ENCODE measurements at places on chromosomes 6 and 20. TPM values are rescaled to one million over a fixed set of nuclear protein-coding genes. Genes with fewer than 3 reads are reported as not detected.

SDC4 gene
- 12.6 TPM for total RNA-seq

TREM1 gene
- total RNA-seq = not detected

FOXQ1 gene
- not detected for total RNA-seq

FOXP4 gene
- 1.3 TPM for total RNA-seq

BPHL gene
- total RNA-seq = 10.0 TPM

C4A gene
- total RNA-seq = 1.5 TPM

NINL gene
- total RNA-seq = 4.4 TPM

MCCD1 gene
- total RNA-seq = not detected

ADGRF1 gene
- not detected for total RNA-seq

GFOD1 gene
- 35.3 TPM for total RNA-seq

MAS1 gene
- total RNA-seq = not detected

VEGFA gene
- total RNA-seq = 2.6 TPM

BMP5 gene
- not detected for total RNA-seq

PRDM13 gene
- not detected for total RNA-seq

HLA-DOA gene
- not detected for total RNA-seq

CST11 gene
- not detected for total RNA-seq

ABHD16A gene
- 84.4 TPM for total RNA-seq

LAMA2 gene
- total RNA-seq = 1.2 TPM

HLA-DQA2 gene
- total RNA-seq = not detected

SAMD10 gene
- 1.6 TPM for total RNA-seq

KAT14 gene
- total RNA-seq = 7.0 TPM

LPA gene
- total RNA-seq = not detected

RTN4IP1 gene
- 4.1 TPM for total RNA-seq

SLC35F1 gene
- total RNA-seq = not detected

CDH26 gene
- total RNA-seq = 0.31 TPM

TMEM151B gene
- not detected for total RNA-seq

LY6G5B gene
- 5.3 TPM for total RNA-seq

REM1 gene
- not detected for total RNA-seq

STMND1 gene
- total RNA-seq = not detected

CENPW gene
- 17.5 TPM for total RNA-seq

KIAA1586 gene
- total RNA-seq = 19.5 TPM

WFDC5 gene
- not detected for total RNA-seq

ZBTB46 gene
- 46.9 TPM for total RNA-seq

COL9A3 gene
- total RNA-seq = 0.32 TPM

TP53TG5 gene
- not detected for total RNA-seq

EPHA7 gene
- 0.13 TPM for total RNA-seq

DNAH8 gene
- not detected for total RNA-seq

EPB41L1 gene
- total RNA-seq = 3.7 TPM

TLDC2 gene
- 0.13 TPM for total RNA-seq

GTSF1L gene
- total RNA-seq = not detected

ESR1 gene
- not detected for total RNA-seq

TAAR8 gene
- total RNA-seq = not detected

RAD21L1 gene
- not detected for total RNA-seq

TCFL5 gene
- total RNA-seq = 11.7 TPM

POU5F1 gene
- 0.19 TPM for total RNA-seq

C20orf173 gene
- total RNA-seq = not detected

FAM209B gene
- not detected for total RNA-seq
